MV-4-11 (cell line): ENCODE measurements at places on chromosomes 6 and 20.

GRCh38 chr20:19934792-19935491, 82.2 kb upstream of the NAA20 start:
- DNase-seq = peak; percentile 96

DNA sequence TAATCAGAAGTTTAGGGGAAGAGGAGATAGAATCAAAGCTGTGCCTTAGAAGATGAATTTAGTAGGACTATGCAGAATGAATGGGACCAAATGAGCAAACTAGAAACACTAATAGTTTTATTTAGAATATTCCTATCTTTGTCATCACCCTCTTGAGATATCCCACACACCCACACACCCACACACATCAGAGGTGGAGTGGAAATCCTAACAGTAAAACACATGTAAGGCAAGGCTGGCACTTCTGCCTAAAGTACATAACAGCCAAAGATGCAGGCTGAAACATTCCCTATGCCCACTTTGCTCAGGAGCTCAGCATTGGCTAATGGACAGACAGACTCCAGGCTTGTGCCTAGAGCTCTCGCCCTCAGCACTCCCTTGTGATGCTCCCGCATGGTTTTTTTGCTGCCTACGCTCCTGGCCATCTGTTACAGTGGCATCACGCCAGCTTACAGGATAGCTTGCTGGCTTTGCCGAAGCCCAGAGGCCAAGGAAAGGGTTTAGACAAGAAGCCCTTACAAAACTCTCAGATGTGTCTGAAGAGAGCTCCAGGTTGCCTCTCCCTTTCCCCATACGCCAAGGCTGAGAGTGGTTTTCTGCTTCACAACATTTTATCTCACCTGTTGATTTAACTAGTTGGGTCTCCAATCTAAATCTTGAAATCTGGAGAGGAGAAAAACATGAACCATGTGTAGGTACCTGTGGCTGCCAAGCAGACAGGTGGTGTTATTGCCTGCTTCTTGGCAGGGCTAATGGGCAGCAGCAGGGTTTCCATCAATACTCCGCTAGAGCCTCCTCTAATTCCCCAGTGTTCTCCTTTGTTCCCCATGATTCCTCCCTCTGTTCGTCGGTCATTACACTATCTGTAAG, 282.6 kb upstream of the ID4 start:
- no peak for DNase-seq

DNA sequence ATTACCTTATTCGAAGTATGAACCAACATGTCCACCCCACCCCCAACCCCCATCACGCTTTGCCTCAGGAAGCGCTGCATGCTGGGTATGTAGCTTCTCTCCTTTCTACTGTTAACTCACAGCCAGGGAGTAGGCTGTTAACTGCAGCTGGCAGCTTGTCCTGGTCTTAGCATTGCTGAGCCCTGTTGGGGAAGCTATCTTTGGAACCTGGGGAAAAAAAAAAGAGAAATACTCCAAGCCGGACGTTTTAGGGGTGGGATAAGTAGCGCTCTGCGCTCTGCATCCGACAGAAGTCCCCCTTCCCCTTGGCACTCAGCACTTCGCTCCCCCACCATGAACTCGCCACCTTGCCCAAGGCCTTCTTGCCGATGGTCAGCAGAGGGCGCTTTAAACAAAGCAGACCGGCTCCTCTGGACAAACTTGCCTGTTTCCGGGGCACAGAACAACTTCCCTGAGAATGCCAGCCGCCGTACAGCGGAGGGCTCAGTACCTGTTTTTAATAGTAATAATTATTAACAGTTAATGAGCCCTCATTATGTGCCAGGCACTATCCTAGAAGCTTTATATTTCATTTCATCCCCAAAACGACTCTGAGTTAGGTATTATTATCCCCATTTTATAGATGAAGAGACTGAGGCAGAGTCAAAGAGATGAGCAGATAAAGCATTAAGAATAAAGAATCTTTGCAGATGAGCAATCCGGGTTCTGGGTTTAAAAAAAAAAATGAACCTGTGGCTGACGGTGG, 35.2 kb upstream of the MDFI start:
- peak; percentile 75 for DNase-seq

GRCh38 chr6:64334636-64335035, 699.0 kb downstream of the PHF3 start:
- no peak for DNase-seq

GRCh38 chr6:1679031-1679687, 69.4 kb downstream of the FOXC1 start:
- no peak for DNase-seq

GRCh38 chr6:165274611-165275010, 34.8 kb downstream of the C6orf118 start:
- no peak for DNase-seq

GRCh38 chr20:34515484-34516246, 557 bp upstream of the DYNLRB1 start:
- DNase-seq = peak; percentile 50

DNA sequence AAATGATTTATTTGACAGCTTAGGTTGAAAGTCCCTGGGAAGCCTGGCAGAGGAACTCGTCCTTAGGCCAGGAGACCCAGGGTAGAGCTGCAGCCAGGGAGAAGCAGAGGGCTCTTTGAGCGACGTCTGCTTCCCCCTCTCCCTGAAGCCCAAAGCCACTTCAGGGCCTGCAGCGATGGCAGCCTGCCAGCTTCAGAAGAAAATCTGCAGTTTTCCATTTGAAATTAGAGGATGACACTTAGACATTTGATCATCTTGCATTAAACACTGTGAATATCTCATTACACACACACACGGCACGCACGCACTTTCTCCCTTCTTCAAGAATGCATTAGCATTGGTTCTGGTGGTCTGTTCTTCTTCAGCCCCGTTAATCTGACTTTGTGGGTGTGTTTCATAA, 96.5 kb downstream of the PLEKHG1 start:
- no peak for DNase-seq
